Stimulated activated CD8-positive, alpha-beta memory T cell treated with anti-CD3 and anti-CD28 coated beads, Interleukin-15, amount 100 ng/mL, for 1 hour (primary cell): ENCODE measurements at places on chromosomes 16 and 17.

DNA sequence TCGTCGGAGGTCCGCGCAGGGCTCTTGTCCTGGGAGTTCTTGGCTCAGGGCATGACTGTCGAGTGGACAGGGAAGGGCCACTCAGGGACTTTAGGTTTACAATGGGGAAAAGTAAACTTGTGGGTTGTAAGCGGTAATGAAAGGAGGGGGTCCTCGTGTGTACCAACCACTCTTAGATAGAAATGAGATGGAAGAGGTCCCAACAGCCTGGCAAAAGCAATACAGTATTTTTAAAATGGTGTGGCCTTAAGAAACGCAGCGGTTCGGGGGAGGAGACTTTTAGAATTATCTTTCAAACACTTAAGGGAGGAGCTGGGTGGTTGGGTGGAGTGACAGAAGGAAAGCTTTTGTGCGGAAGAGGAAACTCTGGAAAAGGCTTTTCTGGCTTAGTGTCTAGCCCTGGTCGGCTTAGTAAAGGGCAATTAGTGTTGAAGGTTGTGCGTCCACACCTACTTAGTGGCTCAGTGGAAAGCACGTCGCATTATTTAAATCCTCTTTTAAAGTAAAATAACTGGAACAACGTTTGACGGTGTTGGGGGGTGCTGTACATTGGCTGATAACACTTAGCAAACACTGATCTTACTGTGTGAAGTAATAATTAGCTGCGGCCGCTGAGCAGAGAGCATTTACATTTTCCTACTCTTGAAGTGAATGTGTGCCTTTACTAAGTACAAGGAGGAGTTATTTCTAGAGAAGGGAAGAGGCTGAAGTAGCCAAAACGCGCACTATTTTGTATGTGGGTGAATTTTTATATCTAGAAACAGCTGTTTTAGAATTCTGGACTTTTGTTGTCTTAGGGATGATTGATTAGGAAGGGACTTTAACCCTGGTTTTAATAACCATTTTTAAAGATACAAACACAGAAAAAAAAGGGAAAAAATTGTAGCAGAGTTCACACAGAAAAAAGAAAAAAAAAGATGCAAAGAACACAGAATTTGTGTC is 1.0 kb downstream of the WSB1 start:
- DNase-seq = no peak

- no peak for DNase-seq
Measured at GRCh38 chr16:50838165-50838564, 96.3 kb downstream of the CYLD start.

DNA sequence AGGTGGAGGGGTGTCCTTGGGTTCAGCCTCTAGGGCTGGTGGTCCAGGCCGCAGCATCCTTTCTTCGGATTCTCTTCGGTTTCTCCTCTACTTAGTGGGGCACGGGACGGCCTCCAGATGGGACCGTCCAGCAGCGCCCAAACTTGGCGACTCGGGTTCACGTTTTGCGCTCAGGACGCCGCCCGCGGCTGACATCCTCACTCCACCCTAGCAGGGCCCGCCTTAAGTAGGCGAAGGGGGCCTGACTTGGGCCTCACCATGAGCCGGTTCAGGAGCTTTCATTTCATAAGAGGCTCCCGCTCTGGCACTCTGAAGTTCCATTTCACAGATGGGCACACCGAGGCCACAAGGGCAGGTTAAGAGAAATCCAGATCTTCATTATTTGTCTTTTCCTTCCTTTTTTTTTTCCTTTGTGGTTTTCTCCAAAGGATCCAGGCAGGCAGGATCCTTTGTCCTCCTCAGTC is 141.2 kb downstream of the SEC14L1 start:
- no peak for DNase-seq

DNA sequence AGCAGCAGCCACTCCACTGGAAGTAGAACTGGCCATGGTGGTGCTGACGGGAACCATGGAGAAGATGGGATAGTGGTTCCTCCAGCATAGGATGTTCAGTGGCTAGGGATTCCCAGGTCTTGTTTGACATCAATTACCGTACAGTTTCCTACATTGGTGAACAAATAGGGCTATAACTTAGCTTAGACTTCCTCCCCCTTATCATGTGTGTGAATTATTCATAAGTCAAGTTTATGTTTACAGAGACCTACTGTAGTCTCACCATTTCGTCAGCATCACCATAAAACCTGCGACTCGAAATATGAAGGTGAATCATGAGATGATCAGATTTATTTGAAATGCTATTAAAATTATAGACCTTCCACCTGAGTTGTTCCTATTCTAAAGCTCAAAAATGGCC is 1.2 kb downstream of the KRTAP2-3 start:
- DNase-seq = no peak

DNA sequence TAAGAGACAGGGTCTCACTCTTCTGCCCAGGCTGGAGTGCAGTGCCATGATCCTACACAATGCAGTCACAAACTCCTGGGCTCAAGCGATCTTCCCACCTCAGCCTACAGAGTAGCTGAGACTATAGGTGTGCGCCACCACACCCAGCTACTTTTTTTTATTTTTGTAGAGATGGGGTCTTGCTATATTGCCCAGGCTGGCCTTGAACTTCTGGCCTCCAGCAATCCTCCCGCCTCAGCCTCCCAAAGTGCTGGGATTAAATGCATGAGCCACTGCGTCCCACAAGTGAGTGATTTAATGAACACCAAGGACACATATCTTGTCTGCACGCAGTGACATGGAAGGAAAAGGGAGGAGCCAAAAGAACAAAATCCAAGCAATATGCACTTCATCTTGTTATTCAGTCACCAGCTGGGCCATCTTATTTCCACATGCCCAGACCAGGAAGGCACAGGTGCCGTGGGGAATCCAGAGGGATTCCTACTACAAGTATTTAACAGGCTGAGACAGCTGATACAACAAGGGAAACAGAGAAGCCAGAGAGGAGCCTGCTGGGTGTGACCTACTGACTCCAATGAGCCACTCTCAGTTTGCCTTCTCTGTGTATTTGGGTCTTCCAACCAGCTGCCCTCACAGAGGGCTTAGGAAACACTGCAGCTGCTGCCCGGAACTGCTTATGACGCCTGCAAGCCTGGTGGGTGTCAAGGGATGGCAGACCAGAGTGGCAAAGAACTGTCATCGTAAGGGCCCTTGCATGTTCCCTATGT is 17.0 kb downstream of the LSM12 start:
- no peak for DNase-seq

- DNase-seq = no peak
Measured at GRCh38 chr17:62597920-62598319, 29.6 kb upstream of the MRC2 start.

DNA sequence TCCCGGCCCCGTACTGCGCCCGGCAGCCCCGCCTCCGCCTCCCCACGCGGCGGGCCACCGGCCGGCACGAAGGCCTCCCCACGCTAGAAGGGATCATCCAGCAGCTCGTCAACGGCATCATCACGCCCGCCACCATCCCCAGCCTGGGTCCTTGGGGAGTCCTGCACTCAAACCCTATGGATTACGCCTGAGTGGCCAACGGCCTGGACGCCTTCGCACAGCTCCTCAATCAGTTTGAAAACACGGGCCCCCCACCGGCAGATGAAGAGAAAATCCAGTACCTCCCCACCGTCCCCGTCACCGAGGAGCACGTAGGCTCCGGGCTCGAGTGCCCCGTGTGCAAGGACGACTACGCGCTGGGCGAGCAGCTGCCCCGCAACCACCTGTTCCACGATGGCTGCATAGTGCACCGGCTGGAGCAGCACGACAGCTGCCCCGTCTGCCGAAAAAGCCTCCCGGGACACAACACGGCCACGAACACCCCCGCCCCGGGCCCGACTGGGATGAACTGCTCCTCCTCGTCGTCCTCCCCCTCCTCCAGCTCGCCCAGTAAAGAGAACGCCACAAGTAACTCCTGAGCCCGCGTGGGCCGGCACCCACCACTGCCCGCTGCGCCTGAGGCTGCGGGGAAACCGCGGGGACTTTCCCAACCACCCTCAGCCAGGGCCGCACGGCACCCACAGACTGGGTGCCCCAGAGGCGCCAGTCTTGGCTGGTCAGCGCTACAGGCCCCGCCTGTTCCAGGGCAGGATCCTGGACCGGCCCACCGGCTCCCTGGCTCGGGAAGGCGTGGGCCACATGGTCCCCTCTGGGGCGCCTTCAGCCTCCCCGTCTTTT is 39.0 kb upstream of the AKAP1 start:
- no peak for DNase-seq

GRCh38 chr17:68694791-68695485 is 93.8 kb upstream of the FAM20A start:
- DNase-seq = no peak

GRCh38 chr17:56602292-56603130 is 9.0 kb downstream of the NOG start:
- no peak for DNase-seq

DNA sequence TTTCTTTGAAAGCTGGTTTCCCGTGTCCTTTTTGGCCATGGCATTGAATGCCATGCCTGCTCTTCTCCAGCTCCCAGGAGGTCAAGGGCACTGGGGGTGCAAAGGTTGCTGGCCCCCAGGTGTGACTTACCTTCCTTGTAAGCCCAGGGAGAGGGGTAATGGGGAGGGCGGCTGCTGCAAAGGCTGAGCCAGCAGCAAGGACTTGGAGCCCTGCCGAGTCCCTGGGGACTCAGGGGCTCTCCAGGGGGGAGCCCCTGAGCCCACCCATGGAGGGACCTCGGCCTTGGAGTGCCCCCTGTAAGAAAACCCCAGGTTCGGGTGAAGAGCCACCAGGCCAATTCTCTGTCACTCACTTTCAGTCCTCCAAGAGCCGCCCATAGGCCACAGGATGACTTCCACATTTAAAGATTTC is 5.9 kb upstream of the CCL22 start:
- no peak for DNase-seq

DNA sequence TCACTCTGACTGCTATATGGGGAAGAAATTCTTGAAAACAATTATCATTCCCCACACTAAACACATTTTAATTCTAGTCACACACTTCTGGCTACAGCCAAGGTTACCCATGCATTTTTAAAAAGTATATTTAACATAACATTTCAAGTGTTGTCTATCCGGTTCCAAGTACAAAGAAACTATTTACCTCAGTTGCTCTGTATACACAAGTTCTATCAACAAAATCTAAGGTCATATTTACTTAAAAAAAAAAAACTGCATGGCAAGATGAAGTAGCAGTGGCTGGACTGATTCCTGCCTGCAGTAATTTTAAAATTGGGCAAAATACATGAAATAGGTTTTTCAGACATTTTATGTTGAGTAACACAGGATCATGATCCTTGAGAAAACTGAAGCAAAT is 155.9 kb upstream of the TOM1L1 start:
- no peak for DNase-seq

- DNase-seq = no peak
Measured at GRCh38 chr16:29734786-29735185, 11.0 kb downstream of the C16orf54 start.

- no peak for DNase-seq
Measured at GRCh38 chr16:80973991-80974390, 32.7 kb downstream of the CMC2 start.

- DNase-seq = no peak
Measured at GRCh38 chr16:87856791-87857228, 12.5 kb downstream of the SLC7A5 start.

- DNase-seq = no peak
Measured at GRCh38 chr16:57283214-57283958, 1.1 kb downstream of the PLLP start.

DNA sequence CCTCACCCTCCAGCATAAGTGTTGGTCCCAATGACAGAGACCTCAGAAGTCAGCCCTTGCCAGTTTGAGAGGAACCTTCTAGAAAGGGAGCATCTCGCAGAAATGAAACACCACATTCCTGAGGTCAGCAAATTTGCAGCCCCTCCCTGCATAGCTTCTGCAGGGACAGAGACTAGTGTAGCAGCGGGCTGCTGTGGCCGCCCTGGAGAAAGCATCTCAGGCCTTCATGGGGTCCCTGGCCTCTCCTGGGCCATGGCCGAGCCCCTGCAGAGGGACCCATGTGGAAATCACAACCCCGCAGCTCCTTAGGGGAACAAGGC is 11.4 kb downstream of the HS3ST6 start:
- no peak for DNase-seq

DNA sequence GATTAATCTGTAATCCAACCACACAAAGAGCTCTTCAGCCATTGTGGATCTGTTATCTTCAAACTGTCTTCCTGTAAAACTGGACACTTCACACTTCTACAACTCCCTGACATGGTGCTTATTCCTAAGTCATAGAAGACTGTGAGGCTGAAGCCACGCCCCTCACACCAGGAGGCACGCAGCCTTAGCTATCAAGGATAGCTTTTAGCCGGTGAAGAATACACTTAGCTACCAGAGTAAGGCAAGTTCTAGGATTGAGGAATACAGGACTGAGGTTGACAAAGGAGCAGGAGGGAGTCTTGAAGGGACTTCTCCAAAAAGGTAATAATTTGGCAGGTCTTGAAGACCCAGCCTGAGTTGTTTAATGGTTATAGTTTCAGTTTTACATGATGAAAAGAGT is 79.8 kb upstream of the GAS7 start:
- no peak for DNase-seq

- no peak for DNase-seq
Measured at GRCh38 chr17:72609501-72609900, 483.0 kb downstream of the SLC39A11 start.

DNA sequence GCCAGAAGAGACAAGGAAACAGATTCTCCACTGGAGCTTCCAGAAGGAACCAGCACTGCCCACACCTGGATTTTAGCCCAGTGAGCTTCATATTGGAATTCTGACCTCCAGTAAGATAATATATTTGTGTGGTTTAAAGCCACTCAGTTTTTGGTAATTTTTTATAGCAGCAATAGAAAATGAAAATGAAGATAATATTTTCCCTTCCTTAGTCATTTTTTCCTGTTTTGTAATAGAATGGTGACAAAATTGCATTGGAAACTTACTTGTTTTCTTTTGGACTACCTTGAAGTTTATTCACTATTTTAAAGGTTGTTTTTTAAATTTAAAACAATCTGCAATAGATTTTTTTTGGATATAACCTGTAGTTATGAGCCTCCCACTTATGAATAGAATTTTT is 29.8 kb upstream of the IRF8 start:
- DNase-seq = no peak

DNA sequence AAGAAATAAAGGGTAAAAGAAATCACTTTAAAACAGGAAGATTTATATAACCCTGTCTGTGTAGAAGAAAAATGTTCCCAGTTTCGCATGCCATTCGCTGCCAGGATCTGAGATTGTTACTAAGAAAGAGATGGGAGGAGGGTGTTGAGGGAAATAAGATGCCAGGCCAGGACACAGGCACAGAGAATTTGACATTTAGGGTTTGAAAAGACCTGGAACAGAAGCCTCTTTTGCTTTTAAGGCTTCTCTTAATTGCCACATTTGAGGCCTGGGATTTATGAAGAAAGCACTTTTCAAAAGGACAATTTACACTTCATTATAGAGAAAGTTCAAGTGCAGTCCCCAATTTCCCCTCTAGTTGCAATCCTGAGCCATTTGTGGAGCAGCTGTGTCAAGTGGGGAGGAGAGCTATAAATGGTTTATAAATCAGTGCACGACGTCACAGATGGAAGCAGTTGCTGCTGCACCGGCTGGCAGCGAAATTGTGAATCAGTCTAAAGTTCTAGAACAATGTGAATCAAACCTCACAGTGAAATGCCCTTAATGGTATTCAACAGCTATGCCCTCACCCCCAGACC is 26.5 kb upstream of the C16orf87 start:
- no peak for DNase-seq

GRCh38 chr17:61809816-61810392 is 53.4 kb downstream of the BRIP1 start:
- no peak for DNase-seq

GRCh38 chr16:76653390-76654026 is 376.3 kb downstream of the CNTNAP4 start:
- no peak for DNase-seq
